ENCODE measurements at places on chromosomes 5 and 9.

DNA sequence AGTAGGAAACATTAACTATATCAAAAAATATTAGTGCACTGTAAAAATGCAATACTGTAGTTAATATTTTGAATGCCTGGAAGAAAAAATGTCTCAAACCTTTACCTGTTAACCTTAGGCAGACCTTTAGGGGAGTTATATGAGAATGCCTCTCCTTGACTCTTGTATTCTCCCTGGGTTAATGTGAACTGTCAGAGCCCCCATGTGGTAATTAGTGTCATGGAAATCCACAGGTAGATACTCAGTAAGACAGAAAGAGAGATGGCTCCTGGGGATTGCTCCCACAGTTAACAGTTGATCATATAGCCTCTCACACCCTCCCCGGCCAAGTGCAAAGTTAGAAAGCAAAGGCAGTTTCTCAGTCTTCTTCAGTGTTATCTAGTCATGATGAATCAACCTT, 742.8 kb downstream of the NR2F1-AS1 start:
- H3K4me1 ChIP-seq = no peaks in the 10 kb centered on the region
- no peaks in the 10 kb centered on the region for H3K27me3 ChIP-seq
- H3K36me3 ChIP-seq = no peaks in the 10 kb centered on the region

DNA sequence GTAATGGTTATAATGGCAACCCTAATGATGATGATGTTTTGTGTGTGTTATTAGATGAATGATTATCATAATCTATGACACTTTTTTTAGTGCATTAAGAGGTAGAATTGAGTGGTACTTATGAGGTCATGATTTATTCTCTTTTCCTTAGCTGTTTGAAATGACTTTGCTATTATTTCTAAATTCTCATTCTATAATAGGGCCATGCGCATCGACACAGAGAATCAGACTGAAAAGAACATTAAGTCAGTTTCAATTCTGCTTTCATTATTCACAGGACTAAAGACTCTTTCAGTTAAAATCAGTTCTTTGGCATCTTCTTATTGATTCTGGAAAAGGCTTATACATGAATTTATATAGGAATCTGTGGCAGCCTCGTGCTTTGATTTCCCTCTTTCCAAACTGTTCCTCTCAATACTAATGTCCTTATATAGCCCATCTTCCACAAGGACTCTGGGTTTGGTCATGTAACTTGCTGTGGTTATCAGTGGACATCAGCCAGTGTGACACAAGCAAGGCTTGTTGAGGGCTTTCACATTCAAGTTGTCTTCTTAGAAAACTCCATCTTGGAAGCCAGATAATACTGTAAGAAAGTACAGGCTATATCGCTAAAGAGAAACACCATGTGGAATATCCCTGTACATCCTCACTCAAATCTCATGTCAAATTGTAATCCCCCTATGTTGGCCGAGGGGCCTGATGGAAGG, 140.3 kb upstream of the CHD1 start:
- H3K27ac ChIP-seq = no peak overlapping the region
- no peak for DNase-seq
- H3K27me3 ChIP-seq = no peaks in the 10 kb centered on the region
- H3K4me1 ChIP-seq = no peaks in the 10 kb centered on the region
- no peaks in the 10 kb centered on the region for H3K36me3 ChIP-seq
- H3K4me3 ChIP-seq = no peak overlapping the region

GRCh38 chr9:111900151-111900857, 3.7 kb downstream of the UGCG start:
- no peak for DNase-seq
- no peaks in the 10 kb centered on the region for H3K36me3 ChIP-seq
- no peaks in the 10 kb centered on the region for H3K27me3 ChIP-seq
- no peak overlapping the region for H3K4me3 ChIP-seq
- H3K27ac ChIP-seq = no peak overlapping the region

DNA sequence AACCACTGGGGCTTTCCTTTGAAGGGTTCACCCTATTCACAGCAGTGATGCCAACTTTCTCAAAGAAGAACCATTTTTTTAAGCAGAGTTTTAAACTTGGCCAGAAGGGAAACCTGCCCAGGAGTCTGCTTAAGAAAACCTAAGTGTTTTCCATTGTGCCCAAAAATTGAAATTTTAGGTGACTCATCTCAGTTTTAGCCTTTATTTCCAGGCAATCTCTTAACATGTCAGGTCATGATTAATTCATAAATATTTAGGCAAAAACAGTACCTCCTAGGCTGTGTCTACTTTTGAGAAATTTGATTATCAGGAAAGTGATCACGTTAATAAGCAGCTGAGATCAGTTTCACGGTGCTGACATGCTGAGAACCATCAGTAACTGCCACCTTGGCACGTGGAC, 61.9 kb downstream of the TLE1 start:
- no peak overlapping the region for H3K4me3 ChIP-seq
- no peak overlapping the region for H3K27ac ChIP-seq
- no peaks in the 10 kb centered on the region for H3K27me3 ChIP-seq
- DNase-seq = no peak

- H3K4me1 ChIP-seq = no peaks in the 10 kb centered on the region
- no peaks in the 10 kb centered on the region for H3K27me3 ChIP-seq
- H3K4me3 ChIP-seq = no peak overlapping the region
Observed at GRCh38 chr5:32076699-32077695, 97.1 kb downstream of the GOLPH3 start.

DNA sequence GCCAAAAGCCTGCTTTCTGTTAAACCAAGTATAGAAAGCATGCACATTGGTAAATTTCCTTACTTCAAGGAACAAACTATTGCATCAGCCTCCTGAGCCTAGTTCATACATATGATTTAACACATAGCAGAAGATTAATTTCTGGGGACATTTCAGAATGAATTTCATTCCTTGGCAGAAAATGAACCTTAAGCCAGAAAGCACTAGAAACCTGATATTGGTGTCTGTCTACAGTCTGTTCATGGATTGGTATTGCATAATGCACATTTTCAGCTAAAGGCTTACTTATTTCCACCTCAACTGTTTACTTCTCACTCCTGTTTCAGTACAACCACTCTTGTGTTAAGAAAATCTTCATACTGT, 1471.8 kb upstream of the NUDT12 start:
- H3K36me3 ChIP-seq = no peaks in the 10 kb centered on the region
- no peak for DNase-seq
- no peak overlapping the region for H3K4me3 ChIP-seq
- H3K27me3 ChIP-seq = no peaks in the 10 kb centered on the region
- H3K27ac ChIP-seq = no peak overlapping the region
